ENCODE measurements at places on chromosomes 5 and 9.

DNA sequence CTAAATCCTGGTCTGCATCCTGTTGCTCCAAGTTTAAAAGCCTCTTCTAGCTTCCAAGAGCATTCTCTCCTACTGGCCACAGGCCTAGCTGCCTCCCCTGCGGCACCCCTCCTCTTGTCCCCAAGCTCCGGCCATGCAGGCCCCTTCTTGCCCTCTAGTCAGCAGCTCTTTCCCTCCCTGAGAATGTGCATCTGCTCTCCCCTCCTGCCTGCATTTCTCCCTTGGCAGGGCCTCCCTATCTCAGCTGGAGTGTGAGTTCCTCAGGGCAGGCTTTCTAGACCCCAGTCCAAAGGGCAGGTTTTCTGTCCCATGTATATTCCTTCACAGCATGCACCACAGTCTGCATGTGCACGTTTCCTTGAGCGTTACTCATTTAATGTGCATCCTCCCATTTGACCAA is 24.6 kb upstream of the BARX1 start:
- DNase-seq, result no peak

DNA sequence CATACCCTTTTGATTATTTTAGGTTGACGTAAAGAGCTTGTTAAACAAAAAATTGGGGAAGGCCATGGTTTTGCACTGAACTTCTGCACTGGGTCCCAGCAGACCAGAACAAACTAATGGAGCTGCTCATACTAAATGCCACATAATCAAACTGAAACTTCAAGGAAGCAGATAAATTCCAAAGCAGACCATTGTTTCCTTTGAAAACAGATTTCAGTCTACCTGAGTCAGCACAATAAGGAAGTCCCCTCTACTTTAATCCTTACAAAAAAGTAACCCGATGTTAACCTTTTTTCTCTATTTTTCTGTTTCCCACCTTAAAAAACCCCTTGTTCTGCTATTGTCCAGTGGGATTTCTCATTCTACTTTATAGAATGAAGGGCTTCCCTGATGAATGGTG is 39.2 kb downstream of the WDR36 start:
- DNase-seq, result no peak

DNA sequence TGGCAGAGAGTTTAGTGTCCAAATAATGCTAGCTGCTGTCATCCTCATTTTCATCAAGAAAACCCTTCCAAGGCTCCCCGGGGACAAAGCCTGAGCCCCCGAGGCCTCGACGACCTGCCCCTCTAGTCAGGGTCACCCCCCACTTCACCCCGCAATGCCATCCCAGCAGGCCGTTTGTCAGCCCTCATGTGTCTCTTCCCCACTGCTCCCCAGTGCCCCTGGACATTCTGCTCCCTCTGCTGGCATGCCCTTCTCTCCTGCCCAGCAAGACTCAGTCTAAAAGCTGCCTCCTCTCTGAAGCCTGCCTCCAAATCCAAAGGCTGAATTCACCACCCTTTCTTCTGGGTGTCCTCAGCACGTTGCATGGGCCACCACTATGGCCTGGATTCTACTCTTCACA is 59.3 kb downstream of the PAX5 start:
- no peak for DNase-seq

DNA sequence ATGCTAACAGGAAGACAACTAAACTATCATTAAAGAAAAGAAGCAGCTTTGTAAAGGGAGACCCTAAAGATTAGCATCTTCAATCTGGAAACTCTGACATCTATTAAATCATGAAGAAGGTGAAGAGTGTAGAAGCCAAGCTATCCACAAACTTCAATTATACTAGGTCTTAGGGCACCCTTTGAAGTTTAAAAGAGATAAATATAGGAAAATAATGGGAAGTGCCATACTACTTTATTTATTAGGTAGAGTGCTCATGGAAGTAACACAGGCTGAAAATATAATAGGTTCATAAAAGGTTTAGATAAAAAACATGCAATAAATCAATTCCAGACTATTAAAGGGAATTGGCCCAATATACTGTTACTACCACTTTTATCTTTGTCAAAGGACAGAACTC is 19.9 kb downstream of the CDH10 start:
- DNase-seq, result no peak

- DNase-seq, result no peak
These were observed 31.8 kb upstream of the PCA3 start for GRCh38 chr9:76732341-76732958.

DNA sequence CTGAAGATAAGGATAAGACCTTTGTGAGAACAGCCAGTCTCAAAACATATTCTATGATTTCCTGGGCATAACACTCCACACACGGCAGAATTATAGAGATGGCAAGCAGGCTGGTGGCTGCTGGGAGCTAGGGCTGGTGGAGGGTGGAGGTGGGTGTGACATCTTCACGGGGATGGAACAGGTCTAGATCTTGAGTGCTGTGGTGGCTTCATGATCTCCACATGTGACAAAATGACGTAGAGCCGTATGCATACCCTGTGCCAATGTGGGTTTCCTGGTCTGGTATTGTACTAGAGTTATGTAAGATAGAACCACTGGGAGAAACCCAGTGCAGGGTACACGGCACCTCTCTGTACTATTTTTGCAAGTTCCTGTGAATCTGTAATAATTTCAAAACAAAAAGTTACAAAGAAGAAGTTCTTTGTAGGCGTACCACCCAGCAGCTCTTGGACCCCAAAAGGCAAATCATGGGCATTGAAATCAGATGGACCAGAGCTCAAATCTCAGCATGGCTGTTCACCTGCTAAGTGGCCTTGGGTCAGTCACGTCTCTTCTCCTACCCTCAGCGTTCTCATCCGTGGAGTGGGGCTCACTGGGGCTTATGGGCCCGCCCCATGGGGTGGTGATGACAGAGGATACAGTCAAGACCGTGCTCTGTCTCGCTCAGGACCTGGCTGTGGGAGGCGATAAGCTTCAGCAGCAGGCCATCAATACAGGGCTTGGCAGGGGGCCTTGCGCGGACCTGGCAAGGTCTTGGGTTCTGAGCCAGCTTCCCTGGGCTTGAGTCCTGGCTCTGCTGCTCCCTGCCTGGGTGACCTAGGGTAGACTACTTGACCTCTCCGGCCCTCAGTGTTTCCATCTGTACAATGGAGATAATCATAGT is 74.7 kb upstream of the UNC5A start:
- no peak for DNase-seq

- no peak for DNase-seq
These were observed 134.1 kb downstream of the NUDT12 start for GRCh38 chr5:103428411-103428871.

GRCh38 chr9:92275541-92275940 is 18.0 kb downstream of the IARS1 start:
- no peak for DNase-seq

DNA sequence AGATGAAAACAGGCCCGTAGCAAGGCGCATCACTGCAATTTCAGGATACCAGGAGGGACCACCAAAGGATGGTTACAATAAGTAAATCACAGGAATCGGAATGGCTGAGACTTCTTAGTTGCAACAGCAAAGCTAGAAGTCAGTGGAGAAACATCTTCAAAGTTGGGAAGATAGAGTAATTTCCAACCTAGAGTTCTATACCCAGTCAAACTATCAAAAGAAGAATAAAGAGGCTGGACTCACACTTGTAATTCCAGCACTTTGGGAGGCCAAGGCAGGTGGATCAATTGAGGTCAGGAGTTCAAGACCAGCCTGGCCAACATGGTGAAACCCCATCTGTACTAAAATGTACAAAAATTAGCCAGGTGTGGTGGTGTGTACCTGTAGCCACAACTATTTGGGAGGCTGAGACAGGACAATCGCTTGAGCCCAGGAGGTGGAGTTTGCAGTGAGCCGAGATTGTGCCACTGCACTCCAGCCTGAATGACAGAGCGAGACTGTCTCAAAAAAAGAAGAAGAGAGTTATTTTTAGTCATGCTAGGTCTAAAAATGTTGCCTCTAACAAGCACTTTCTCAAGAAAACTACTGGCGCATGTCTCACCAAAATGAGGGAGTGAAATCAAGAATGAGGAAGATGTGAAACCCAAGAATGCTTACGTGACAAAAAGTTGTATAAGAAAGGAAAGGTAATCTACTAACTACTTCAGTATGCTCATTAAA is 267.7 kb downstream of the DENND1A start:
- DNase-seq, result no peak

DNA sequence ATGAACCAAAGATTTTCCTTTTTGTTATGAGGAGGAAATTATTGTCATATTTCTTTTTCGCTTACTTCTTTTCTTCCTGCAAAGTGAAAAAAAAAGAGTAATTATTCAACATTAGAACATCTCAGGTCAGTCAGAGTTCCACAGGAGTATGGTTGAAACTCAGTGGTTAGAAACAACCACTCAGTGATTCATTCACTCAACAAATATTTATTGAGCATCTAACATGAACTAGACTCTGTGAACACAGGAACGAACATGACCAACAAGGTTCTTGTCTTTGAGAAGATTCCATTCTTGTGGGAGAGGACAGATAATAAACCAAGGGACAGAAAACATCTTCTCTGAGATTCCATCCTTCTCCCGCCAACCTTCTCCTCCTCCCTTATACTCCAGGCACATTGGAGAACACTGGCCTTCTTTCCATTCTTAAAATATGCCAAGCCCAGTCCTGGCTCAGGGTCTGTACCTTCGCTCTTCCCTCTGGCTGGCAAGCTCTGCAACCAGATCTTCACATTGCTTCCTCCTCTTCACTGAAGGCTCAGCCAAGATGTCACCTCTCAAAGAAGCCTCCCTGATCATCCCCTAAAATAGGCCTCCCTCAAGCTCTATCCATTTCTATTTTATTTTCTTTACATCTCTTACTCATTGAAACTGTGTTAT is 6.8 kb upstream of the GRAMD2B start:
- no peak for DNase-seq

DNA sequence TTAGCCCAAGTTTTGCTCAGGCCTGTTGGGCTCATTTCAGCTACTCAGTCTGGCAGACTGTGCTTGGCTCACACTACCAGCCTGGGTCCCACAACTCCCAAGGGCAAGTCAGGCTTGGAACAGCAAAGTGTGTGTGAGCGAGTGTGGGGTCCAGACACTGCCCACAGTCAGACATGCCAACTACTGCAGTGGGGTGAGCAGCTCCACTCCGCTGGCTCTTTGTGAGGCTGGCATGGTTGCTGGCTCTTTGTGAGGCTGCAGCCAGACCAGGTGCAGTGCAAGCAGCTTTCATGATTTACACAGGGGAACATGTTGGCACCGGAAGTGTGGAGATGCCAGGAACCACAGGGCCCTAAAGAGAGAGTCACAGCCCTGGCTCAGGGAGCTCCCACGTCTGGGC is 606.7 kb upstream of the FAM174A start:
- no peak for DNase-seq

GRCh38 chr9:16721972-16722371 is 148.5 kb downstream of the BNC2 start:
- no peak for DNase-seq

- no peak for DNase-seq
These were observed 315.5 kb downstream of the IRX1 start for GRCh38 chr5:3911111-3911510.

- no peak for DNase-seq
These were observed 204.8 kb upstream of the S1PR3 start for GRCh38 chr9:88786291-88787079.

DNA sequence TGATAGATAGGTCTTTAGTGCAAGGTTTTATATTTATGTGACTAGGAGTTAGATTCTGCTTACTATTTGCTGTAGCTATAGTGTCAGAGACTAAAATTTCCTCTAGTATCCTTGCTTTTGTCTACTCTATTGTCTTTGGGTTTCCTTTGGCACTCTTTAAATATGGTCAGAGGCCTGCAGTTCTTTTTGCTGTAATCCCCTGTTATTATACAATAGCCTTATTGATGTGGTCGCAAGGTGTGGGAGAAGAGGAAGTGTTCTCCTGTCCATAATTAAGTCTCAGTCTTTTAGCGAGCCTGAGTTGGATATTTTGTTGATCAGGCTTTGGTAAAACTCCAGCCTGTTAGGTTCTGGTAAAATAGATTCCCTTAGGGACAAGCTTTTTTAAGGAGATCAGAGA is 34.9 kb downstream of the LURAP1L start:
- no peak for DNase-seq

DNA sequence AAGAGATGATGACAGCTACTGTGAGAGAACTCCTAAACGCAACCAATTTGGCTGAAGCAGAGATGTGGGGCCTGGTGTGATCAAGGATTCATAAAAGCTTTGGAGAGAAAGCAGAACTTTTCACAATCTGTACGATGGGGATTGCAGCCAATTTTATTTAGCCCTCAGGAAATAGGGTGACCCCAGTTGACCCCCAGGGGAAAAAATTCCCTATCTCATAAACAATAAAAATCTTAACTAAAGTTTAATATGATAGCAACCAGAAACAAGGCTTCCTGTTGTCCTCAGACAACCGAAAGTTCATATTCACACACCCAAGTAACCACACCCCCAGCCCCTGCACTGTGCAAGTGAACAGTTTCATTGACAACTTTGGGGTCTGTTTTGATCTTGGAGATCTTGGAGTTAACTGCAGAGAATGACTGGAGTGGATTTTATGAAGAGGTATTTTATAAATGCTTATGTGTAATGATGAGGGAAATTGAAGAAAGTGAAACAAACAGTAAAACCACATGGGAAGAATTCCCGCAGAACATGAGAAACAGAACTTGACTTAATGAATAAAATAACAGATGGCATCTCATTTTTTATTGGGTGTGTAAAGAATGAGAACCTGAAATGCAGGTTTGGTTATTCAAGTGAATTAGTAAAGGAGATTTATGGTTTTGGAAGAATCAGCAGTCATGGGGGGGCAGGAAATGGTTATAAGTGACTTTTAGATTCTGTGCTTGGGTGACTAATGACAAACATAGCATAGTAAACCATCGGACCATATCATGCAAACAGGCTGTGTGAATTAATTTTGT is 94.5 kb downstream of the PDE4D start:
- no peak for DNase-seq

GRCh38 chr5:90017239-90017638 is 392.3 kb downstream of the CETN3 start:
- DNase-seq, result no peak
